ENCODE measurements at places on chromosomes 4 and X.

- DNase-seq, result no peak
Observed at GRCh38 chr4:30354605-30355004, 365.6 kb upstream of the PCDH7 start.

DNA sequence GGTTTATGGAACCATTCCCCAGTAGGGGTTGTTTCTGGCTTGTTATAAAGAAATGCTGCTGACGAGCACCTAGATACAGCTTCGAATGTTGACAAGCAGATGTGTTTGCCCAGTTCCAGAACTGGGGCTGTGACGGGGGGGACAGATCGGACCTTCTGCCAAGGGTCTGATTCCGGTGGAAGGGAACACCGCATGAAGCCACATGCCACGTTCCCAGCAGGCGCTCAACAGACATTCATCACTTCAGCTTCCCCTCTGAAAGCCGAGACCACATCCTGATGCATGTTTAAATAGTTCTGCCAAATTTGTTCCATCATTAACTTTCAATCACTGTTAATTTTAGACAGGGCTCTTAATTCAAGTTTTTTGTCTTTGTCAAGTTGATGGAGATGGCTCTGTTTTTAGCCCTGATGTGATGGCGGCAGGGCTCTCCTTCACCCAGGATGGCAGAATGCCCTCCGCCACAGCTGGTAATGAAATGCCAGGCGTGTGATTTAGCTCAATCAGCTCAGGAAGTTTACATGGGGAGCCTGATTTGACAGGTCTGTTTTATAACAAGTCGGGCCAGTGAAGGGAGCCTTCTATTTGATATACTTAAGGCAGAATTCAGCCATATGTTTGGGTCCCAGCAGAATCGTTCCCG, 57.4 kb downstream of the PSAPL1 start:
- no peak for DNase-seq

GRCh38 chr4:56410247-56411062, 23.2 kb upstream of the AASDH start:
- DNase-seq, result peak; percentile 85

DNA sequence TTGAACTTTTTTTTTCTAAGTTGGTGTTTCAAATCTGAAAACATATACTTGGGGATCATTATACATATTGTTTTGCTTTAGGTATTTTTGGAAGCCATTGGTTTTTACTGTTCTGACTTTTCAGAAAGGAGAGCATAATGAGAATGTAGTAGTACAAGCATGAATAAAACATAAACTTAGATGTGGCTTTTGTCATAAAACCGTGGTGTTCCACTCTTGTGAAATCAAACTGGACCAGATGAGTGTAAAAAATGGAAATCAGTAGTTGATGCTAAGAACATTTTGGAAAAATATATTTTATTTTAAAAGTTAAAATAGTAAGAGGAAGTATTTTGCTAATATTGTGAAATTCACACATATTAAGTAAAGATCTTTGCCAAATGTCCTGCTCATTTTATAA, 29.6 kb downstream of the GUCY1A1 start:
- DNase-seq, result no peak

GRCh38 chrX:145213504-145213903, 33.8 kb upstream of the SPANXN1 start:
- DNase-seq, result no peak

GRCh38 chr4:24769571-24769970, 25.8 kb upstream of the SOD3 start:
- no peak for DNase-seq

DNA sequence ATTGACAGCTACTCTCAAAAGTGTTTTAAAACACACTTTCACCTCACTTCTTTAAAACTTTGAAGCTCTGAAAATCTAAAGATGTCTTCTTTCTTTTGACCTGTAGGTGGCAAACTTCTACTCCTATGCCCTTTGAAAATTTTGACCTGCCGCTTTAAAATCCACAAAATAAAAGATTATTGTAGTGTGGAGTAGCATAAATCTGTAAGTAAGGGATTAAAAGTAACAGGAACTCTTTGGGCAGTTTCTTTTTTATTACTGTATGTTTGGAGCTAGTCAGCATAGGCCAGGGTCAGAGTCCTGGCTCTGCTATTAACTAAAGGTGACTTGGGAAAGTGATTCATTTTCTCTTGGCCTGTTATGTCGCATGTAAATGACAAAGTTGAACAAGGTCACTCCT, 25.5 kb downstream of the BBS12 start:
- peak; percentile 11 for DNase-seq

DNA sequence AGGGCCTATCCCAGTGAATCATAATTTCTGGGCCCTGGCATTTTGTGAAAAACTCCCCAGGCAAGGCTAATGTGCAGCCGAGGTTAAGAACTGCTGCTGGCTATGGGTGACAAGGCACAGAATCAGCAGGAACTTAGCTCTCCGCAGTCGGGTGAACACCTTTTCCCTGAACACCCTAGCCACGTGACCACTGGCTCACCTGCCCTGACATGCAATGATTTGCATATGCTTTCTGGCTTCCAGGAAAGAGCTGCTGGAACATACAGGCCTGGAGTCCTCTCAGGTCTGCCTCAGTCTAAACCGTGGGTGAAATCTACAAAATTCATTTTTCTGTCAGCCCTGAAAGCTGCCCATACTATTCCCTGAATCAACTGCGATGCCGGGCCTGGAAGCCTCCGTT, 56.6 kb downstream of the ZNF827 start:
- peak; percentile 21 for DNase-seq

DNA sequence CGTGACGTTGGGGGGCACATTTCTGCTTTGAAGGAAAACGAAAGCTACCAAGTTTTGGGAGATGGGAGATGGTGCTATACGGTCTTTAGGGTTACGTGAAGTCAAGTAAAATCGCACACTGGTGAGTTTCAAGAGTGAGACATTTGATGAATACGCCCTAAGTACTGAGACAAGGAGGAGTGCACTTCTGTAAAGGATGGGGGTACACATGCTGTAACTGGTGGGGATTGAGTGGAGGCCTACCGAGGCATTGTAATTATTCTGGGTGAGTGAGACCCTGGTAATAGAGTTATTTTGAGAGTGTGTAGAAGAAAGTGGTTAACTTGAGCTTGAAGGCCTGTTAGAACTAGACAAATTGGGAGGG, 536 bp downstream of the SH3BGRL start:
- no peak for DNase-seq

DNA sequence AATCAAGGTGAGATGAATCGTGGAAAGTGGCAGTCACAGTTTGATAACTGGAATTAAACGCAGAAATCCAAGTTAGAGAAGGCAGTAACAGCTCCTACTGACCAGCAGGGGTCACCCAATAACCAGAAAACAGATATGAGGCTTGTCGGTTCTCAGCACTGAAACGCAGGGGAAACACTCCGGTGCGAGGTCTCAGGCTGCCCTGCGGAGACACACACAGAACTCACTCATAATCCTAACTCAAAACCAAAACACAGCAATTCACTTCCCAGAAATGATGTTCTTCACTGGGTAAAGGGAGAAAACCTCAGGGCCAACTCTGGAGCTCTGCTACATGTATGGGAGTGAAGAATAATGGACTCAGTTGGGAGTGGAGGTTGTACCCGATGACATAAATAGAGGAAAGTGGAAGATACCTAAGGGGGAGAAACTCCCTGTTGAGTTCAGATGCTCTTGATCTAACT, 384.4 kb downstream of the RAPGEF2 start:
- peak; percentile 40 for DNase-seq

GRCh38 chrX:71098302-71098701, 2.7 kb downstream of the FOXO4 start:
- DNase-seq, result no peak

DNA sequence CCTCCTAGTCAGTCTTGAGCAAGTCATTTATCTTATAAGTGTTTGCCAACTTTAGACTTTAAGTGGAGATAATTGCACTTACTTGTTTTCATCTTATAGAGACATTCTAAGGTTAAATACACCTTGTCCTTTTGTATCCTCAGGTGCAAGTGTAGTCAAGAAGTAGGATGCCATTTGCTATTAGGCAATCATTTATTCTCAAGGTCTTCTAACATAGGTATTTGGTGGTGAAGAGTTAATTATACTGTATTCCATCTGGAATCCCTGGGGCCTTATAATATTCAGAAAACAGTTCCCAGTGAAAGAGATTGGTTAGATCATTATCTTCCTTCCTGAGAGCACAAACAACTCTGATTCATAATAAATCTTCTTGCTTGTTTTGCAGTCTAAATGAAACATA, 23.7 kb downstream of the SULT1E1 start:
- DNase-seq, result no peak

DNA sequence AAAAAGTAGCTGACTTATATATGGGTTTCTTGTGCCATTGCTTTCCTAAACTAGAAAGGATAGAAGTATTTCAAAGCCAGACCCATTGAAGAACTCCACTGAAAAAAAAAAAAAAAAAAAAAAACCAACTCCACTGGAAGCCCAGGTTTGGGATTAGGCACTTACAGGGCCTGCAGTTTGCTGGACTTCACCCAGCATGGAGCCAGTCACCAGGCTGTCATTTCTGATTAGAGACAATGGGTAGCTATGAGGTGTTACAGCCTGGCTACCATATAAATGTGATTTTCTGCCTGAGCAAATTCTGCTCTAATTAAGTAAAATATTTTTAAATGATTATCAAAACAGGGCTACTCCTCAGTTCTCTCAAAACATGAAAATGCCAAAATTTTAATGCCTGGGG, 49.5 kb downstream of the HS6ST2 start:
- DNase-seq, result no peak

DNA sequence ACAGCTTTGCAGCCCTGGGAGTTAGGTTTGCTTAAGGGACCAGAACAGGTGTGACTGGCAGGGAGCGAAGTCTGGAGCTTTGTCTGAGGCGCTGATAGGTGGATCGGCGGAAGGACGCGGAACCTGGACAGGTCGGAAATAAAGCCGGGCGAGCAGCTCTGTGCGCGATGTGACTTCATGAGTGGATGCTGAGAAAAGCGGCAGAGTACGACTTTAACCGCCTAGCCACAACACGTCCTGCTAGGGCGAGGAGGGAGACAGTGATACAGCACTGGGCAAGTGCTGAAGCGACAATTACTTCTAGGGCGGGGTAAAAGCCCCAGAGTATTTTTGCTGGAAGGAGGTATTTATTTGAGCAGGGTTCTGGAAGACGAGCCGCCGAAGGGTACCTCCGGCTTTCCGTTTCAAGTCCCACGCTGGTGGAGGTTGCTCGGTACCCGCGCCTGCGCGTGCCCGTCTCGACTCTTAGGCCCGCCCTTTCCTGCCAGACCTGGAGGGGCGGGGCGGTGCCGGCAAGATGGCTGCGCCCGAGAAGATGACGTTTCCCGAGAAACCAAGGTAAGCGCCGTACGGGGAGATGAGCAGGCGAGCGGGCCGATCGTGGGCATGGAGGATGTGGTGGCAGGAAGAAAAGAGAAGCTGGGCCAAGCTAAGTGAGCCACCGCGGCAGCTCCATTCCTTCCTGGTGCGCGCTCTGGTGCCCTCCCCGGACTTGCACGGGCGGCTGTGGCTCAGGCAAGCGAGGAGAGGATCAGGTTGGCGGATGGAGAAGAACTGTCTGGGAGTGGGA, at the start of gene ZRSR2:
Gene ZRSR2 (plus strand): TSS at position 506 of the 790 bp plus-strand sequence. CDS start 12 bp downstream, at position 518.
- no peak for DNase-seq

GRCh38 chr4:1337376-1337831, 9.6 kb upstream of the UVSSA start:
- no peak for DNase-seq
